GF-D8 (cell line): ENCODE measurements at places on chromosomes 13 and 19.

- DNase-seq = no peak
These were observed 5.1 kb downstream of the REEP6 start for GRCh38 chr19:1495799-1496713.

GRCh38 chr19:3363841-3364500 lies 2.4 kb upstream of the NFIC start:
- no peak for DNase-seq

DNA sequence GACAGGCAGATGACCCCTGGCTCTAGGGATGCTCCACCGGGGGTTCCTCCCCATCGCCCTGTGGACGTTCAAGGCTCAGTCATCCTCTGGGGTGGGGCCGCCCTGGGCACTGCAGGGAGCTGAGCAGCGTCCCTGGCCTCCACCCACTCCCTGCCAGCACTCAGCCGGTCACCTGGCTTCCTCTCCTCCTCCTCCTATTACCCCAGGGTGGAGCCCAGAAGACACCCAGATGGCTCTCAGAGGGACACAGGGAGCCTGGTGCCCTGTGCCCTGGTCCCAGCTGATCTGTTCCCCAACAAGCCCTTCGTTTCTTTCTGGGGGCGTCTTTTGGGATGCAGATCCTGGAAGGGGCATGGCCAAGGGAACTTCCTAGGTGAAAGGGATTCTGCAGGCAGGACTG lies 3.7 kb upstream of the MKNK2 start:
- no peak for DNase-seq

GRCh38 chr13:35926859-35927530 lies 204.2 kb downstream of the DCLK1 start:
- DNase-seq = no peak

- no peak for DNase-seq
These were observed 69.3 kb downstream of the LMO7 start for GRCh38 chr13:75705395-75705794.

GRCh38 chr13:25963674-25964073 lies 88.1 kb downstream of the SHISA2 start:
- no peak for DNase-seq

GRCh38 chr19:19615086-19615485 lies 3.4 kb downstream of the PBX4 start:
- DNase-seq = no peak
